ENCODE measurements at places on chromosomes 13 and 19.

GRCh38 chr19:2716275-2716650 lies 4.9 kb downstream of the DIRAS1 start:
- no peak for DNase-seq

- no peak for DNase-seq
Measured at GRCh38 chr19:15365264-15365663, 14.3 kb downstream of the AKAP8 start.

GRCh38 chr19:33177417-33177979 lies 16.6 kb upstream of the LRP3 start:
- DNase-seq: peak; percentile 87

DNA sequence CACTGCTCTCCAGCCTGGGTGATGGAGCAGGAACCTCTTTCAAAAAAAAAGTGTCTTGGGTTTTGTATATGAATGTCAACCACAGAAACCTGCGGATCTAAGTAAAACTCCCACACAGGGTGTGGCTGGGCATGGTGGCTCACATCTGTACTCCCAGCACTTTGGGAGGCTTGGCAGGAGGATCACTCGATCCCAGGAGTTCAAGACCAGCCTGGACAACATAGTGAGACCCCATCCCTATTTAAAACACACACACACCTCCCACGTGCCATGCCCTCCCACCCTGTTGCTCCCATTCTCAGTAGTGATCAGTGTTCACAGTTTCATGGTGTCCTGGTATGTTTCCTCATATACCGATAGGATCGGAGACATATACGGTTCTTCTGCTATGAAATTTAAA lies 9.2 kb downstream of the TMED1 start:
- DNase-seq: no peak

DNA sequence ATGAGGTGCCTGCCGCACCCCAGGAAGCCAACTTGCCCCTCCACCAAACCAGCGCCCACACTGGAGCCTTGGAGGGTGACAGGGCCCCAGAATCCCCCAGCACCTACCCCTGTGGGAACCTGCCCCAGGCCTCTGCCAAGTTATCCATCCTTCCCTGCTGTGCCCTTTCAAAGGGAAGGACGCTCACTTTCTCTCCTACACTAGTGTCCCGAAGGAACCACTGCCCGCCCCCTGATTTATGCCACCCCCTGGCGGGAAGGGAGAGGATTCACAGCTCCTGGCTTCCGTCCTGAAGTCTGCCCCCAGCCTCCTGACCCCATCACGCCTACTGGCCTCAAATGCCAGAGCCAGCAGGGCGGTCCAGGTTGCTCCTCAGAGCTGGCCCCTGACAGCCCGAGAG lies 1.4 kb downstream of the EVI5L start:
- DNase-seq: no peak
